ENCODE measurements at places on chromosomes 5 and 9.

GRCh38 chr5:14954616-14955343 is 83.2 kb upstream of the ANKH start:
- no peak for DNase-seq

- DNase-seq, result peak; percentile 48
Measured at GRCh38 chr9:92564504-92564903, 28.7 kb upstream of the ECM2 start.

- no peak for DNase-seq
Measured at GRCh38 chr9:138007918-138008841, 130.6 kb downstream of the CACNA1B start.

GRCh38 chr5:43570450-43571158 is 13.7 kb upstream of the PAIP1 start:
- no peak for DNase-seq

DNA sequence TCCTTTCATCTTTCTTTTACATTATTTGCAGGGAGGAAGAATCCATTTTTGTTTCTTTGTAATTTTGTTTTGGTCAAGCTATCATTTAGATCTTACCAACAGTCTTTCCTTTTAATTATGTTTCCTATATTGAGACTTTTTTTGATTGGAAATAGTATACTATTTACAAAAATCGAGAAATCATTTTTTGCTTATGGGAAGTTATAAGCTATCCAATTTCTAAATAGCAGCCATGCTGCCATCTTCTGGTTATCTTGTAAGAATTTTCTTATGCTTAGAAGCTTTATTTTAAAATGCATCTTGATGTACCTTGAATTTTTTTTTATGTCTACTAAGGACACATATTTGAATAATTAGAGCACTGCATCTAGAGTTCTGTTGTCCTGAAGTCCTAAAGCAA is 821.2 kb downstream of the PTPRD start:
- DNase-seq, result no peak

GRCh38 chr5:39765366-39765765 is 340.6 kb upstream of the DAB2 start:
- DNase-seq, result peak; percentile 50

- DNase-seq, result peak; percentile 97
Measured at GRCh38 chr9:98192503-98193335, at the start of gene CORO2A. TSS of gene CORO2A (minus strand) at chr9:98192637. CDS start at chr9:98157660, 34,977 bp downstream.

- DNase-seq, result no peak
Measured at GRCh38 chr9:95175523-95175922, 142.0 kb downstream of the FANCC start.

DNA sequence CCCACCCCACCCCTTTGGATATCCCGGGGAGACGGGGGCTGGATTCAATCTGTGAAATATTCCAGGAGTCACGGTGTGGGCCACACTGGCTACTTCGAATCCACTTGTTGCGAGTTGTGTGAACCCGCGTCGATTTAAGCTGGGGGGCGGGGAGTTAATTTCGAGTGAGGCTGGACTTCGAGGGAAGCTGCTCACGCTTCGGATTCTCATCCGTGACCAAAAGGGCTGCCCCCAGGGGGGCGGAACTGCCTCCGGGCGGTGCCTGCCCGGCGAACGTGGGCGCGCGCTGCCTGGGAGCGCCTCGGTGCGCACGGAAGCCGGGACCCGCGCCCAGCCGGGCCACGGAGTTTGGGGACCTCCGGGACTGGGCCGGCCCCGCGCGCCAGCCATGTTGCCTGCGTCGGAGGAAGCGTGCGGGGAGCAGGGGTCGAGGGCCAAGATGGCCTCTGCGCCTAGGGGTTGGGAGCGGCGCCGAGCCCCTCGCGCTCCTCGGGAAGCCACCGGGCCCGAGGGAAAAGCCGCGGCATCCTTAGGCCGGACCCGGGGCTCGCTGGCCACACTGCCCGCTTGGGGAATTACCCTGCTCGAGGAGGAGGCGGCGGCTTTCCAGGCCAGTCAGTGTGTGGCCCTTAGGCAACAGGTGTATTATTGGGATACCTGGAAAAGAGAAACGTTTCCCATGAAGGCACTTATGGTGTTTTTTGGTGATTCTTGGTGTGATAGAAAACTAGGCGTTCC is 975 bp downstream of the OCLN start:
- DNase-seq, result peak; percentile 51

DNA sequence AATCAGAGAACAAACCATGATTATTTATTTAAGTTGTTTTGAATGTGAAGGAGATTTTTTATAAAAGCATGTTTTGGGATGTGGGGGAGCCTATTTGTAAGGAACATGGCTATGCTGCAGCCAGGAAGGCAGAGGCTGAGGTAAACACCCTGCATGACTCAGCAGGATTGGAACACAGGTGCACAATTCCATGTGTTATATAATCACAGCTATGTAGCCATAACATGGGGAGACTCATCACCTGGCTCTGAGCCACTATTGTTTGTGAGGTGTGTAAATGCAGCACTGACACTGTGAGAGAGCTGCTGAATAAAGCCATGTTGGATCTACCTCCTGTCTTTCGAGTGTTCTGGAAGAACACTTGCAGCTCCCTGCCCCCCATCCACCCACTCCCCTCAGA is 1009.8 kb downstream of the DNAH5 start:
- DNase-seq, result no peak

DNA sequence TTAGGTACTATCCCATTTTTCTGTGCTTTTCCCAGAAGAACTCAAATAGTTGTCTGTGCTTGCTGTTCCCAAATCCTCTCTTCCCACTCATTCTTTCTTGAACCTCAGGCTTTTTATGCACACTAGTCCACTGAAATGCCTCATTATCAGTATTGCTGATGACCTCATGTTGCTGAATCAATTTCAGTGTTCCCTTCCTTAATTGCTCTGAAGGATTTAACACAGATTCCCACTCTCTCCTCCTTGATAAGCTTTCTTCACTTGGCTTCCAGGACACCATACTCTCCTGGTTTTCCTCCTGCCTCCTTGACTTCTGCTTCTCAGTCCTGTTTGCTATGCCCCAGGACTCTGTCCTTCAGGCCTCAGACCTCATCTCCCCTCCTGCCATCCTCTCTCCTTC is 298.5 kb downstream of the ARHGAP26 start:
- no peak for DNase-seq

DNA sequence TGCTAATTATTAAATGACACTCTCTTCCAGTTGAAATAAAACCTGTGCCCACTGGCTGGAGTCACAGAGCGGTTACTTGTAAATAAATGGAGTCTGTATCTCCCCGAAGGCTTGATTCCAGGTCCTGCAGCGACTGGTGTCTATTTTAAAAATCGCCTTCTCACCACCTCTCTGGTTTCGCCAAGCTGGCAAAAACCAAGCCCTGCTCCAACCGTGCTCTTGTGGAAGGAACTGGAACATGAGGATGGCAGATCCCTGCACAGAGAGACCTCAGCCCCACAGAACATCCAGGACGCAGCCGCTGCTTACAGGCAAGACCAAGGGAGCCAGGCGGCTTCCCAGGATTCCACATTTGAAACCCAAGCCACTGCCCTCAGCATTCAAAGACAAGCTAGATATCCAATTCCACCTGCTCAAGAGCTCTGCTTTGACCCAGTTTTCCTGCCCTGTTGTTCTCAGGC is 15.0 kb downstream of the SEMA4D start:
- DNase-seq, result no peak

- no peak for DNase-seq
Measured at GRCh38 chr5:153670101-153670500, 179.6 kb downstream of the GRIA1 start.

- no peak for DNase-seq
Measured at GRCh38 chr9:134605351-134605965, 36.1 kb upstream of the COL5A1 start.

- DNase-seq, result no peak
Measured at GRCh38 chr5:73499756-73500155, 1.5 kb downstream of the BTF3 start.

- DNase-seq, result peak; percentile 59
Measured at GRCh38 chr5:177447611-177448243, 1.1 kb downstream of the PRR7 start.

- peak; percentile 57 for DNase-seq
Measured at GRCh38 chr5:139426203-139426885, 13.0 kb downstream of the DNAJC18 start.

DNA sequence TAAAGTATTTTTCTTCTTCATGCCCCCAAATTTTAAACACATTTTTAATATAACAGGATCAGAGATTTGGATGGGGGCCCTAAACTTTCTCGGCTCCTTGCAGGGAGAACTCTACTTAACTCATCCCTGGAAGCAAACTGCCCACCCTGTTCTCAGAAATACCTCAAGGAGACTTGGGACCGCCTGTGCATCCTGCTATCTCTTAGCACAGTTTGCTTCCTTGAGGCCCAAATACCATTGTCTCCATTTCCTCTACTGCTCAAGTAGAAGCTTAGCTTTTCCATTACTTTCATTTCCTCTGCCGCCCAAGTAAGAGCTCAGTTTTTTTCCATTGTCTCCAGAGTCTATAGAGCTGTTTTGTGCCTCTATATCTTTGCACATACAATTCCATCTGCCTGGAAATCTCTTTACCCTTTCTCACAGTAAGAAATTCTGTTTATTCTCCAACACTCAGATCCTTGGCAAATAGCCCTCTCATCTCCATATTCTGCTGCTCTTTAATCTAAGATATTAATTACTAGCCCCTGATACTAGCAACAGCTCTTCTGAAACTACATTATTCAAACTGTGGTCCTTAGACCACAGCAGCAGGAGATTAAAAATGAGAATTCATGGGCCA is 137.8 kb downstream of the CEMIP2 start:
- DNase-seq, result no peak

- no peak for DNase-seq
Measured at GRCh38 chr5:104352954-104353353, 790.4 kb upstream of the NUDT12 start.

- no peak for DNase-seq
Measured at GRCh38 chr9:4756420-4756819, 15.4 kb upstream of the AK3 start.

DNA sequence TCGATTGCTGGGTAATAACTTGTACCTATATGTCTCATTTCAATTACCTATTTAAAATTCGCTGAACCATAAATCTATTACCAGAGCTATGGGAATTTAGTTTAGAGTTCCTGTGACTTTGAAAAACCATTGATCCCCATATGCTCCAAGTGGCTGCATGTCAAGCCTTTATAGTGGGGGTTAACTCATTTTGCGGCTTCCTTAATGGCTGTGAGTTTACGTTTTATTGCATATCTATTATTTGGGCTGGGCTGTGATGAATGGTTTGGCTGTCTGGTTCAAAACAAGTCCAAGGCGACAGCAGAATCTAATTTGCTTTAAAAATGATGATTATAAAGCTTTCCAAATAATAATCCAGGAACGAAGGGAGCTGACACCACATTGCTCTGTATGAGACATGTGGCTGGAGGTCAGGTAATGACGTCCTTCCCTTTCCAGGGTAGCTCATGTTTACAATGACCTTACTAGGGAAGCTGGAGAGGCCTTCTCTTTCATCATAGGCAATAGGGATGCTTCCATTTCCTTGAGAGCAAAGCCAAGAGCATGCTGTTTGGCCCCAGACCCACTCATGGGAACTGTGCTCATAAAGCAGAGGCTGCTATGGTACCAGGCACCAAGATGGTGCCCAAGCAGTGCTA is 258.3 kb downstream of the HSPA4 start:
- DNase-seq, result no peak

- no peak for DNase-seq
Measured at GRCh38 chr5:174047472-174048099, 2.1 kb downstream of the NSG2 start.

GRCh38 chr5:33997331-33997983 is 10.4 kb downstream of the AMACR start:
- peak; percentile 80 for DNase-seq

DNA sequence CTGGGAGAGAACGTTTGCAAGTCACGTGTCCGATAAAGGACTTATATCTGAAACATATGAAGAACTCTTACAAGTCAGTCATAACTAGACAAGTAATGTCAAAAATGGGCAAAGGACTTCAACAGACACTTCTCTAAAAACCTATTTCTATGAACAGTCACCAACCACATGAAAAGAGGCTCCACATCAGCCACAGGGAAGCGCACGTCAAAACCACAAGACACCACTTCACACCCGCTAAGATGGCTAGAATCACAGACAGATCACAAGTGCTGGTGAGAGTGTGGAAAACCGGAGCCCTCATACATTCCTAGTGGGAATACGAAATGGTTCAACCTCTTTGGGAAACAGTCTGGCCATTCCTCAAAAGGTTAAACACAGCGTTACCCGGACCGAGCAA is 11.5 kb upstream of the CARD9 start:
- DNase-seq, result no peak

DNA sequence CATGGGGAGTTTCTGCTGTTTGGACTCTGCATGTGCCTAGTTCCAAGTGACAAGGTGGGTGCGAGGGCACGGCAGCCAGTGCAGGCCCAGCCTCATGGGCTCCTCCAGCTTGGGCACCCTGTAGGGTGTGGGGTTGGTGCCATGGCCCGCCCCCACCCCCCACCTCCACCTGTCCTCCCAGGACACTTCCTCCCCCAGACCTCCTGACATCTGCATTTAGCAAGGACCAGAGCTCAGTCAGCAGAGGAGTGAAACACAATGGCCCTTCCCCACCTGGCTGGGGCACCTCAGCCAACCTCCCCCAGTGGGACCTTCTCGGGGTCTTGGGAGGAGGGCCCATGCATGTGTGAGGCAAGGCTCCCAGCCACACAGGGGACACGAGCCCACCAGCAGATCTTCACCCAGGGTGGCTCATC is 1.9 kb upstream of the NKD2 start:
- DNase-seq, result no peak

DNA sequence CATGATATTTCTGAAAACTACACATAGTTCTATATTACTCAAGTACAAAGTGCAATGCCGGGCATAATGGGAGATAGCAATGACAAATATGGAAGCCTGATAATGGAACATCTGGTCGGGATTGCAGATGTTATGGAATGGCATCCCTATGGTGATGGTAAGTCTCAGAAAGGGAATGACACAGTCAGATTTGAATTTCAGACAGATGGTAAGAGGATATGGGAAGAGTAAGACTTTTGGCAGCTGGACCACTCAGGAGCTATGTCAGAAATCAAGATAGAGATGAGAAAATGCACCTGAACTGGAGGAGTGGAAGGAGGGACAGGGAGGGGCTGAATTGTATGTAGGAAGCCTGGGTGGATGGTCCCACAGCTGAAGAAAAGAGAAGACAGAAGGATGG is 200.0 kb downstream of the DTWD2 start:
- no peak for DNase-seq

GRCh38 chr5:154830219-154830595 is 20.2 kb downstream of the FAXDC2 start:
- DNase-seq, result no peak

GRCh38 chr5:173781816-173782670 is 106.1 kb upstream of the CPEB4 start:
- DNase-seq, result peak; percentile 88

DNA sequence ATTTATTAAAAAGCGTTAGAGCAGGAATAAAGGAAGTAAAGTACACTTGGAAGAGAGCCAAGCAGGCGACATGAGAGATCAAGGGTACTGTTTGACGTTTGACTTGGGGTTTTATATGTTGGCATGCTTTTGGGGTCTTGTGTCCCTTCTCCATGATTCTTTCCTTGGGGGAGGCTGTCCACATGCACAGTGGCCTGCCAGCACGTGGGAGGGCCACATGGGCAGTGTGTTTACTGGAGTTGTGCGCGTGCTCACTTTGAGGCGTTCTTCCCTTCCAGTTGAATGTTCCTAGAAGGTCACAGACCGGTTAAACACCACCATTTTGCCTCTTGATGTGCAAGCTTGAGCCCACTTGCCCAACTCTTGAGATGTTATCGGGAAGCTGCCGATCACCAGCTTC is 49.5 kb upstream of the ICE1 start:
- no peak for DNase-seq

- no peak for DNase-seq
Measured at GRCh38 chr5:87081511-87082372, 185.9 kb upstream of the RASA1 start.

GRCh38 chr5:69449511-69449910 is 34.6 kb downstream of the MARVELD2 start:
- no peak for DNase-seq

- no peak for DNase-seq
Measured at GRCh38 chr9:76772686-76773445, 8.6 kb downstream of the PCA3 start.

All from GM03348 (cell line).